Skin of body (tissue), 3 donors: ENCODE measurements at places on chromosomes 3 and 15.

DNA sequence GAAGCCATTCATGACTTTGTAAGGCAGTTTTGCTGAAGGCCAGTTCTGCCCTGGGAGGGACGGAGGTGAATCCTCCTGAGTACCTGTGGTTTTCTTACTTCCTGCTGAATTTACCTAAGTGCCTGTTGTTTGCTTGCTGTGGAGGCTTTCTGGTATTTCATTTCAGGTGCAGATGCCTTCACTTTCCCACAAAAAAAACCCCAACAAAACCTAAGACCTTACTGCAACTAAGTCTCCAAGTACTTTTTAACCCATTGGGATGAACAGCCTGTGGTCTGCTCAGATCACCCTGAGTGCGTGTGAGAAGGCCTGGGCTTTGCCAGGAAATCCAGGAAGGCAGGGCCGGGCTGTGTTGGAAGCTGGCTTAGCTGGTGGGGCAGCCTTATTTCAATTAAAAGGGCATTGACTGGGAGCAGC is 65.3 kb downstream of the IGF1R start:
- no peak for DNase-seq

GRCh38 chr3:152104847-152105415 is 163.8 kb upstream of the MBNL1 start:
- DNase-seq: no peak

DNA sequence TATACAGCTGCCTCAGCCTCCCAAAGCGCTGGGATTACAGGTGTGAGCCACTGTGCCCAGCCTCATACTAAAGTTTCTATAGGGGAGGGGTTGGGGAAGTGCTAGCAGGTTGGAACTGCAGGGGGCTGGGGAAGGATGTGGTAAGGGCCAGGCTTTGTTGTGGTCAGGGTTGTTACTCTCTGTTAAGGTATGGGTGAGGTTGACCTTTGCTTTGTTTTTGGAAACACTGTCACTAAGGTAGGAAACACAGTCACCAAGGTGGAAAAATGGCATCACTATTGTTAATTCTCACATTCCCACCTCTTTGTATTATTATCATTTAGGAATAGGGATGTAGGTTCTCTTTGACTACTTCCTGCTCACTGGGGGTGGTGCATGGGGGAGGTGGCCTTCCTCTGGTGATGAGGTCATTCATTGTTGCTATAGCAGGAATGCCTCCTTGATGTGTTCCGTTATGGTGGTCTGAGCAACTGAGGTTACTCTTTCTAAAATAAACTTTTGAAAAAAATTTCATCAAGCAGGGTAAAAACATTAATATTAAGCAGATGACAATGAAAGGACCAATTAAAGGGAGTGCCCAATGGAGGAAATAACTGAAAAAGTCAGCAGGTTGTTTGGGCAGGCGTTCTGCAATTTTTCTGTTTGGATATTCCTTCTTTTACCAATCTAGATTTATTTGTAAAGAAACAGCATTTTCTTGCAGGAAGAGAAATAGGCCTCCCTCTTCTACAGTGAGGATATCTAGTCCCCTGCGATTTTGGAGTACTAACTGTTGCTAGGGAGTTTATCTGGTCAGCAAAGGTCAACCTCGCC is 150.5 kb downstream of the WDR76 start:
- no peak for DNase-seq

- no peak for DNase-seq
These were observed 290.1 kb upstream of the SATB1 start for GRCh38 chr3:18715208-18715607.

GRCh38 chr3:78641703-78642102 is 1126.1 kb downstream of the ROBO1 start:
- no peak for DNase-seq

DNA sequence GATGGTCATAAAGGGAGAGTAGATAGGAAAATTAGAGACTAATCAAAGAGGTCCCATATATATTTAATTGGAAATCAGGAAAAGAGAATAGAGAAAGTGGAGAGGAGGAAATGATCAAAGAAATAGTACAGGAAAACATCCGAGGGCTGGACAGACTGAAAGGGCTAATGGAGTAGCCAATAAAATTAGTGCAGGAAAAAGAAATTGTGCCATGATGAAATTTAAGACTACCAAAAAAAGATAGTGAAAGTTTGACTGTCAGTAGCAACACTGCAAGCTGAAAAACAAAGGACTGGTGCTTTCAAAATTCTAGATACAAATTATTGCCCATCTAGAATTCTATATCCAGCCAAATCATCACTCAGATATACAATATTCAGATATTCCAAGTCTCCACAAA is 36.3 kb downstream of the SLC27A2 start:
- DNase-seq: no peak

GRCh38 chr3:45597171-45597570 is 2.6 kb downstream of the LIMD1 start:
- DNase-seq: no peak

- peak; percentile 76 for DNase-seq
These were observed at the start of gene IDH2 for GRCh38 chr15:90101969-90102890. Gene IDH2, minus strand, starts transcription at chr15:90102468. Its CDS starts 78 bp downstream, at chr15:90102390.

DNA sequence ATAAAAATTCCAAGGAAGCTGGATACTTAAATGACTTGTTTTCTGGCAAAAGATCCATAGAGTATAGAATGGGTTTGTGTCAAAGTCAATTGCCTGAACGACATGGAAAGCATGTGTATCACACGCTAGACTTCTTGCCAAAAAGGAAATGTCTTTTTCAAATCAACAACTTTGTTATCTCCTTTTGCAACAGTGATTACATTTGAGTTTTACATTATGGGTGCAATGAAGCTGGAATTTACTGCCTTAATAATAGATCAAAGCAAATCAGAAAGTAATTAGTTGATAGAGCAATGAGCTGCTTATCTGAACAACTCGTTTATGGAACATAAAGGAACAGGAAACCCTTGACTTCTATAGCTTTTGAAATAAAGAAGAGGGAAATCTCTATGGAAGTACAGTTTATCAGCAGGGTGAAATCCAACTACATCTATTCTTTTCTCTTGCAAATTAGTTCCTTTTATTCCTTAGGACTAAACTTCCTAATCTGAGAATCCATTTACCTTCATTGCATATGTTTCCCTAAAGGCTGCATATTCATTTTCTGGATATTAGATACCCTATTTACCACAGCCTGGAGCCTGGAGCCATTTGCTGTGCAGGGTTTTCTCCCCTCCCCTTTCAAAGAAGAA is 415.1 kb upstream of the NECTIN3 start:
- DNase-seq: no peak

- DNase-seq: no peak
These were observed 37.3 kb downstream of the CACNA2D2 start for GRCh38 chr3:50466177-50466576.

GRCh38 chr3:164832216-164832615 is 246.1 kb downstream of the SI start:
- no peak for DNase-seq

- DNase-seq: no peak
These were observed 140.4 kb downstream of the SLC9A9 start for GRCh38 chr3:143707848-143708247.

DNA sequence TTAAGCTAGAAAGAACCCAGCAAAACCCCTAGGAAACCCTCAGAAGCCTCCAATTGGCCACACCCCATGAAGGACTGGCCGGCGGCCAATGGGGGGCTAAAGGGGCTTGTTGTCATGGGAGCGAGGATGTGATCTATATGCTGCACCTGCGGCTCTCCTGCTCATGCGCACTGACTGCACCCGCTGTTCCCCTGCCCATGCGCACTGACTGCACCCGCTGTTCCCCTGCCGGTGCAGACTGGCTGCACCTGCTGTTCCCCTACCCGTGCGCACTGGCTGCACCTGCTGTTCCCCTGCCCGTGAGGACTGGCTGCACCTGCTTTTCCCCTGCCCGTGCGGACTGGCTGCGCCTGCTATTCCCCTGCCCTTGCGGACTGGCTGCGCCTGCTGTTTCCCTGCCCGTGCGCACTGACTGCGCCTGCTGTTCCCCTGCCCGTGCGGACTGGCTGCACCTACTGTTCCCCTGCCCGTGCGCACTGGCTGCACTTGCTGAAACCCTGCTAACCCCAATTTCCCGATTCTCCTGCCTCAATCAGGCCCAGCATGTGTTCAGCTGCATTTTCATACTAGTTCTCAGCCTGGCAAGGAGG is 16.8 kb upstream of the MCCC1 start:
- DNase-seq: no peak

DNA sequence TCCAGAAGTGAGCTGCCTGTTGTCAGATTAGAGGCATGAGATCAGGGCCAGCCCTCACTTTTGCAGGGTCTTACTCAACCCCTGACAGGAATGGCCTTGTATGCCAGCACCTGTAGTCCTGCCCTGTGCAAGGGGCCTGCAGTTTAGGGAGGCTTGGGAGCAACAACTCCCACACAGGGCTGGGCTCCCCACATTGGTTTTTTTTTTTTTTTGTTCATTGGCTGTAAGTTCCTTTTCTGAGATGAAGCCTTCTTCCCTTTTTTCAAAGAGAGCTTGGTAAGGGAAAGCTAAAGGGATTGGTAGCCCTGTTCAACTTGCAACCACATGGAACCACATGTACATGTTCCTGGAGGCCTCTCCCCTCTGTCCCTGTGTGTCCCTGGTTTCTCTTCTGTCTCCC is 46.4 kb downstream of the TNFAIP8L3 start:
- no peak for DNase-seq

DNA sequence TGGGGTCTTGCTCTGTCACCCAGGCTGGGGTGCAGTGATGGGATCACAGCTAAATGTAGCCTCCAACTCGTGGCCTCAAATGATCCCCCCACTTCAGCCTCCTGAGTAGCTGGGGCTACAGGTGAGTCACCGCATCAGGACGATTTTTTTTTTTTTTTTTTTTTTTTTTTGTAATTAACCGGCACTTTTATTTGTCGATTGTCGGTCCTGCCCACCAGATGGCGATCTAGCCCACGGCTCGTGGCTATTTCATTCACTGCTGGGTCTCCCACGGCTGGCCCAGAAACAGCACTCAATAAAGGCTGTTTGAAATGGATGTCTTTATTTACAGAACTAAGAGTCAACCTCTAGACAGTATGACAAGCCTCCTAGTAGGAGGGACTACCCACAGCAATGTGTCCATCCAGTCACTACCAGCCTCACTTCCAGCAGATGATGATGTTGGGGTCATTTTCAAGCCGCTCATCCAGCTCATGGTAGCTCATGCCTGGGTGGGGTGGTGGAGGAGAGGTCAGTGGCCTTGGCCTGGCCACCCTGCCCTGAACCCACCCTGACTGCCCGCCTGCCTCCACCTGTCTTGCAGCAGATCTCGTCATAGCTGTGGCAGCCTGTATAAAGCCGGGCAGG is 1.8 kb upstream of the ZMYND10 start:
- peak; percentile 51 for DNase-seq

DNA sequence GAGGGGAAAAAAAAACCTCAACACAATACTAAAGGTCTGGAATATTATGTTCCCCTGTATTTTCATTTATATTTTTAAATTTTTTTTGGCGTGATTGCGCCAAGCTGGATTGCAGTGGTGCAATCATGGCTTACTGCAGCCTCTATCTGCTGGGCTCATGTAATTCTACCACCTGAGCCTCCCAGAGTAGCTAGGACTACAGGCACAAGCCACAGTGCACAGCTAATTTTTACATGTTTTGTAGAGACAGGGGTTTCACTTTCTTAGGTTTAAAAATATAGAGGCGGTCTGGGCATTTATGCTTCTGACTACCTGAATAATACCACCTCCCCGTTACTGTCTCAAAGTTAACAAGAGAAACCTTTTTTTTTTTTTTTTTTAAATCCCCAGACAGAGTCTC is 51.1 kb upstream of the MAP4 start:
- no peak for DNase-seq

DNA sequence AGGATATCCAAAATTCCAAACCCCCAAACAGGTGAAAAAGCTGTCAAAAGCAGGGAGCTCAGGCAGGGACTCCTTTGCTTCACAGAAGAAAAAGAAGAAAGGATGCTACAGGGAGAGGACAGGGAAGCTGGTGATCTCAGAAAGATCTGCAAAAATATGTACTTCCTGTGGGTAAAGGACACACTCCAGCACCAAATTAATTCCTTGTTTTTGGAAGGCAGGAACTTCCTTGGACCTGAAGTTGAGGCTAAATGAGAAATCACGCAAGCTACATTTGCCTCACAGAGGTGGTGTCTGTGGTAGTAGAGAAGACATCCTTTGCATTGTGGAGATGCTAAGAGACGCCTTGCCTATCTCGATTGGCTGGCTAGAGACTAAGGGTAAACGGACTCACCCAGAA is 26.7 kb upstream of the ANPEP start:
- DNase-seq: no peak

GRCh38 chr15:66799242-66799641 is 97.2 kb downstream of the SMAD6 start:
- peak; percentile 31 for DNase-seq

DNA sequence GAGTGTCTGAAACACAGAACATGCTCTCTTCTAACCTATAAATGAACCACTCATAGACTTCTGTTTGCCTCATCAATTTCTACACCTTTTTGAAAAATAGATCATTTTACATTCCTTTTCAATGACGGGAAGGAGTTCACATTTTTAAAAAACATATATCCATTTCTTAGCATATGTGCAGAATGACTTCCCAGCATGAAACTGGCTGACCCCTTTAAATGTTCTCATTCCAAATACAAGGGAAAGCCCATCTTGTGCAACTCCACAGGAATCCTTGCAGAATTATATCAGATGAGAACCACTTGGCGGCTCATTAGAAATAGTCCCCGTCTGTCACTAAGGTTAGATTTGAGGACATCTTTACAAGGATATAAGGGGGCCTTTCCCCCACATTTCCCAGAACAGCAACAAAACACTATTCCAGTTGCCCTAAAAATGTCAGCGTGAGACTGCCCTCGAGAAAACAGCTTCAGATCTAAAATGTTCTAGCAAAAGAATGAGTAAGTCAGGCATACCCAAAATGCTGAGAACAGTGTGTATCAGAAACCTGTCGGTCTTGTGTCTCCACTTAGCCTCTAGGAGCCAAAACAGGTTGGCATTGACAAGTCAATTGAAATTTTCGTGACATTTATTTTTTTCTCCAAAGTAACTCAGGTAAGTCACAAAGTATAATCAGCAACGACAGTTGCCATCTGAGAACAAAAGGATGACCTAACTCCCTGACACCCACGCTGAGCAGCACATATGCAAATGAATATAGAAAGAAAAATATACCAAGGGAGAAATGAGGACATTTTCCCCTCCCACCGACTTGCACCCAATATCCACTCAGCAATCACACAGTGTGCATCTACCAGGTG is 63.1 kb downstream of the FOXP1 start:
- peak; percentile 17 for DNase-seq

GRCh38 chr15:60477164-60477563 is 1.8 kb downstream of the ICE2 start:
- no peak for DNase-seq

DNA sequence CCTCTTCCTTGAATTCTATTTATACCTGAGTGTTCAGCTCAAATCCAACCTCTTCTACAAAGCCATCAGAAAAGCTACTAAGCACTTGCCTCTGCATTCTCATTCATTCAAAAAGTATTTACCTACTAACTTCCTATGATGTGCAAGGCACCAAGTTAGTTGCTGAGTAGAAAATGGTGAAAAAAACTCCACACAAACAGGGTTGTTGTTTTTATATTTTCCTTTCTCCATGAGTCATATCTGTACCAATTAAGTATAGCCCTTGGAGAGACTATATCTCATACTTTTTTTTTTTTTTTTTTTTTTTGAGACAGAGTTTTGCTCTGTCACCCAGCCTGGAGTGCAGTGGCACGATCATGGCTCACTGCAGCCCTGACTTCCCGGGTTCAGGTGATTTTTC is 67.7 kb downstream of the IGF2BP2 start:
- no peak for DNase-seq

- DNase-seq: no peak
These were observed 1058.1 kb downstream of the NSUN3 start for GRCh38 chr3:95120921-95121320.
